ENCODE measurements at places on chromosomes 16 and 17.

- peak; percentile 85 for DNase-seq
These were observed 13.9 kb upstream of the OR1F1 start for GRCh38 chr16:3173892-3174617.

GRCh38 chr17:59427425-59427921 lies 96.0 kb downstream of the YPEL2 start:
- no peak for DNase-seq

- peak; percentile 65 for DNase-seq
These were observed 47.1 kb downstream of the VMP1 start for GRCh38 chr17:59754552-59754951.

GRCh38 chr16:58138852-58139251 lies 9.7 kb upstream of the CFAP20 start:
- DNase-seq = no peak

DNA sequence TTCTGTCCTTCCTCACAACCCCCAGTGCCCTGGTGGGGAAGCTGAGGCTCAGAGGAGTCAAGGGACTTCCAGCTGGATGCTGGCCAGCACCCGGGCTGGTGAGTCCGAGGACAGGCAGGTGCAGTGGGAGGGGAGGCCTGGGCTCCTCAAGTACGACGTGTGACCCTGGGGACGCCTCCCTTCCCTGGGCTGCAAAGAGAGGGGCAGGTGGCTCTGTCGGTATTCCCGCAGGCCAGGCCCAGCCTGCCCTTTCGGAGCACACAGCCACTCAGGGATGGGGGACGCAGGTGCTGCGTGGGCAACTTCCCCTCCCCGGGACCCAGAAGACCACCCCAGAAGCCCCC lies 33.1 kb upstream of the PVALEF start:
- no peak for DNase-seq

GRCh38 chr16:26263406-26263805 lies 571.6 kb downstream of the HS3ST4 start:
- no peak for DNase-seq

- DNase-seq = no peak
These were observed 3.3 kb upstream of the CLTC start for GRCh38 chr17:59616253-59616920.

DNA sequence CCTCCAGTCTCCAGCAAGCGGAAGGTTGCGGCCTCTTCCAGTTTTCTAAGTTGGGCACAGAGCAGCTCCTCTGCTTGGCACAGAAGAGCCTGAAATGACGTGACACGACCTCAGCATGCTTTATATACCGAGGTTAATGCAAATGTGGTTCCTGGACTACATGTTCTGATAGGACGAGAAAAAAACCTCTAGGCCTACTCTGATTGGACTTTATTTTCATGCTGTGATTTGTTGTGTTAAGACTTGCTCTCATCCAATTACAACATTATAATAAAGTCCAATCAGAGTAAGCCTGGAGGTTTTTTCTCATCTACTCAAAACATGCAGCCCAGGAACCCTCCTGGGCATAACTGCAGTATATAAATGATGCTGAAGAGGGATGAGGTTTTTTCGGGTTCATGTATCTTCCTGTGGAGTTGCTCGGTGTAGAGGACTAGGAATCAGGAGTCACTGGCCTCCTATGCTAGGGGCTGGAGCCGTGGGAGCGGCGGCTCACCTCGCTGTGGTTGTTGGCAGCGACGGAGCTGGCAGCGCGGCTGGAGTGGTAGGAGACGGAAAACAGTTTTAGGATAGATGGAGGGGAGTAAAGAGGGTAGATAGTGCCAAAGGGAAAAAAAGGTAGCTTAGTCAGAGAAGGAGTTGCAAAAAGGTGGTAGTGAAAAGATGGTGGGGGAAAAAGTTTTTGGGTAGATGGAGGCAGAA lies 878.0 kb downstream of the KCNJ18 start:
- no peak for DNase-seq

DNA sequence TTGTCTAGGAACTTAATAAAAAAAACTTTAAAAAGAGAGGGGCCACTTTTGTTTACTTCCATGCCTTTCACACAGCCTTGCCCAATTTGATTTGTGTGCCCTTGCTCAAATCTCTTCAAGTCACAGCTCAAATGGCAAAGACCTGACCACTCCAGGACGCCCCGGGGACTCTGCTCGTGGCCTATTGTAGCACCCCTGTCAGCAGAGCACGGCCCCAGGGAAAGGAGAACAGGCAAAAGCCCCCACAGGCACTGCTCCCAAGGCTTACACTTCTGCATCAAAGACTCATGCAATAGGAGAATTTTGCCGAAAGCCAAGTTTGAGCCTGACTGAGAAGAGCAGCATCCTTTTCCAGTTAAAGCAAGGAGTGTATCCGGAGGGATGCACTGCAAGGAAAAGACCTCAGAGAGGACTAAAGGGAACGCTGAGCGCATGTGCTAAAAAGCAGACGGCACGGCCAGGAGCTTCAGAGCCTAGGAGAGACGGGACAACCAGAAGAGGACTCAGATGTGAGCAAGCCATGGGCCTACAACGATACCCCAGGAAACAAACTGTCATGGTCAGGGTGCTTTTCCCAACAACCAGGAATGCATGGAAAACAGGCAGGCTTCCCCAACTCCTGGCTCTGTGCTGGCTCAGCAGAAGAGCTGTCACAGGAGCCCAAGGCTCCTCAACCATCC lies 8.2 kb downstream of the CREBBP start:
- DNase-seq = no peak

- DNase-seq = no peak
These were observed 817 bp downstream of the PSKH1 start for GRCh38 chr16:67893743-67894399.

- no peak for DNase-seq
These were observed 6.0 kb downstream of the CETP start for GRCh38 chr16:56967733-56968132.

DNA sequence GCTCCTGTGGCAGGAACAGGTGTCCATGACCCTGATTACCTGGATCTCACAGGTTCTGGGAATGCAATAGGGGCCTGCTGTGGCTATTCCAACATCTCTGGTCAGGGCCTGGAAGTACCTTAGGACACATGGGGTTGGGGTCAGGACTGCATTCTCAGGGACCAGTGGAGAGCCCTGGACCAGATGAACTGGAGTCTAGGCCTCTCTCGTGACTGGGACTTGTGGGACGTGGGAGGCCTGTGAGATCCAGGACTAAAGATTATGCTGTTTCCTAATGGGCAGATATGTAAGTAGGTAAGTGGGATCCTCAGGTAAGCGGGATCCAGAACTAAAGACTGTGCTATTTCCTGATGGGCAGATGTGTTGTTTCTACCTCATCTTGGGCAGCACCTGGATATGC lies 16.2 kb upstream of the CD300A start:
- no peak for DNase-seq

- no peak for DNase-seq
These were observed 51.3 kb upstream of the IRX6 start for GRCh38 chr16:55272744-55273143.

DNA sequence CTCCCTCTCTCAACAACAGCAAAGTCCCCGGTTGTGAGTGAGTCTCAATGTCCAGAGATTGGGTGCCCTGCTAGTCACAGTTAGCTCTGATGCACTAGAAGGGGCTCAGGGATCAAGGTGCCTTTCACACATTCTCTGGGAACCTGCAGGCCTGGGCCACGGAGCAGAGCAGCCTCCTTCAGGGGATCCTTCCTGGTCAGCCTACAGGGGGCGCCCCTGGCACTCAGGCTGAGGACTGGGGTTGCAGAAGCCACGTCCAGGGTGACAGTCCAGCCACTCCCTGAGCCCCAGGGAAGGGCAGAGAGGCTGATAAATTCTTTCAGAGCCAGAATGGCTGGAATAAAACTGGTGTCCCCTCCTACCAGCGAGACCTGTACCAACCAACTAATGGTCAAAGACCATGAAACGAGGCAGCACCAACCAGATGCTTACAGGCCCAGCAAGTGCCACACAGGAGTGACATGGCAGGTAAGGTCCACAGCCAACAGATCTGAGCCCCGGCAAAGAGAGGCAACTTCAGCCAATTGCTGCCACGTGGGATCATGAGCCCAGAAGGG lies 43.5 kb downstream of the ST3GAL2 start:
- peak; percentile 43 for DNase-seq

GRCh38 chr16:28990375-28991040 lies 5.7 kb downstream of the LAT start:
- no peak for DNase-seq

DNA sequence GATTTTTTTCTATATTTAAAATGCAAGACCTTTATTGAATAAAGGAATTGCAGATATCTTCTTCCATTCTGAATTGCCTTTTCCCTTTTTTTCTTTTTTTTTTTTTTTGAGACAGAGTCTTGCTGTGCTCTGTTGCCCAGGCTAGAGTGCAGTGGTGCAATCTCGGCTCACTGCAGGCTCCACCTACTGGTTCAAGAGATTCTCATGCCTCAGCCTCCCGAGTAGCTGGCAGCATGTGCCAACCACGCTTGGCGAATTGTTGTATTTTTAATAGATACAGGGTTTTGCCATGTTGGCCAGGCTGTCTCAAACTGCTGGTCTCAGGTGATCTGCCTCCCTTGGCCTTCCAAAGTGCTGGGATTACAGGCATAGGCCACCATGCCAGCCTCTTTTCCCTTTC lies 151.5 kb downstream of the CEP112 start:
- DNase-seq = peak; percentile 8

DNA sequence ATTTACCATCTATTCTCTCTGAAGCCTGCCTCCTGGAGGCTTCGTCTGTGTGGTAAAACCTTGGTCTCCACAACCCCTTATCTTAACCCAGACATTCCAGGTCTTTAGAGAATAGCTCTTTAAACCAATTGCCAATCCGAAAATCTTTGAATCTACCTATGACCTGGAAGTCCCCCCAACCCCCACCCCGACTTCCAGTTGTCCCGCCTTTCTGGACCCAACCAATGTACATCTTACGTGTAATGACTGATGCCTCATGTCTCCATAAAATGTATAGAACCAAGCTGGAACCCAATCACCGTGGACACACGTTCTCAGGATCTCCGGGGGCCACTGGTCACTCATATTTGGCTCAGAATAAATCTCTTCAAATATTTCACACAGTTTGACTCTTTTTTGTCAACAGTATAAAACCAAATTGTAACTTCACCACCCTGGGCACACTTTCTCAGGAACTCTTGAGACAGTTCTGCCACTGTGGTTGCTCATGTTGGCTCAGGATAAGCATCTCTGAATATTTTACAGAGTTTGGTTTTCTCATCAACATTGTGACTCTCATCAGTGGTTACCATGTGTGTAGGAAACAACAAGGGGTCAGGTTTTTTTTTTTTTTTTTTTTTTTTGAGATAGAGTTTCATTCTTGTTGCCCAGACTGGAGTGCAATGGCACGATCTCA lies 18.1 kb upstream of the DNAH17 start:
- DNase-seq = no peak

DNA sequence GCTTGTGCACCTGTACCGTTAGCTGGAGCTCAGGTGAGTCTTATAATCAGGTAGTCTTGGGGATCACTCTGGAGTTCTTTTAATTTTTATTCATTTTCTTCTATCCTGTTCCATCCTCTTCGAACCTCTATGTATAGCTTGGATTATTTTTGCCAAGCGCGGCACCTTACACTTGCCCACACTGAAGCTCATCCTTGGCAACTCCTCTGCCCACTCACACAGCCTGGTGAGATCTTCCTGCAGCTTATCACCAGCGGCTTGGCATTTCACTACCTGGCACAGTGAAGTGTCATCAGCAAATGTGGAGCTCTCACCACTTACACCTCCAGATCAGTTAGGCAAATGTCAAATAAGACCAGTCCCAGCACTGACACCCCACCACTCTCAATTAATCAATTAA lies 116.7 kb downstream of the CACNG3 start:
- no peak for DNase-seq

GRCh38 chr16:83158320-83158957 lies 531.7 kb downstream of the CDH13 start:
- DNase-seq = no peak

DNA sequence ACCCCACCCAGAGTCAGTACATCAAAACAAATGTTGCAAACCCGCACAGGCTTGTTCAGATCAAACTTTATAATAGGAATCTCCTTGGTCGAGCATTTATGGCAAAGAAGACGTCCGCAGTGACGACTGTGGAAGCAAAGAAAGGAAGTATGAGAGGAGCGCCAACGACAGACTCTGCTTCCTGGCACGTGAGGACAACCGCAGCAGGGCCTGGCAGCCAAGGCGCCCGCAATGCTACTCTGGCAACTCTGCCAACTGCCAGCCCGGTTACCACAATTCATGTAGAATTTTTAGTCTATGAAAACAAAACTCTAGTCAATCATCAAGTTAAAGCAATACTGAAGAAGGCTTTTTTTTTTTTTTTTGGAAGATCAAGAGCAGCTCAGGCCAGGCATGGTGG lies 24.8 kb downstream of the CYB5D2 start:
- DNase-seq = no peak

- no peak for DNase-seq
These were observed 26.5 kb downstream of the HELZ start for GRCh38 chr17:67218385-67218950.

DNA sequence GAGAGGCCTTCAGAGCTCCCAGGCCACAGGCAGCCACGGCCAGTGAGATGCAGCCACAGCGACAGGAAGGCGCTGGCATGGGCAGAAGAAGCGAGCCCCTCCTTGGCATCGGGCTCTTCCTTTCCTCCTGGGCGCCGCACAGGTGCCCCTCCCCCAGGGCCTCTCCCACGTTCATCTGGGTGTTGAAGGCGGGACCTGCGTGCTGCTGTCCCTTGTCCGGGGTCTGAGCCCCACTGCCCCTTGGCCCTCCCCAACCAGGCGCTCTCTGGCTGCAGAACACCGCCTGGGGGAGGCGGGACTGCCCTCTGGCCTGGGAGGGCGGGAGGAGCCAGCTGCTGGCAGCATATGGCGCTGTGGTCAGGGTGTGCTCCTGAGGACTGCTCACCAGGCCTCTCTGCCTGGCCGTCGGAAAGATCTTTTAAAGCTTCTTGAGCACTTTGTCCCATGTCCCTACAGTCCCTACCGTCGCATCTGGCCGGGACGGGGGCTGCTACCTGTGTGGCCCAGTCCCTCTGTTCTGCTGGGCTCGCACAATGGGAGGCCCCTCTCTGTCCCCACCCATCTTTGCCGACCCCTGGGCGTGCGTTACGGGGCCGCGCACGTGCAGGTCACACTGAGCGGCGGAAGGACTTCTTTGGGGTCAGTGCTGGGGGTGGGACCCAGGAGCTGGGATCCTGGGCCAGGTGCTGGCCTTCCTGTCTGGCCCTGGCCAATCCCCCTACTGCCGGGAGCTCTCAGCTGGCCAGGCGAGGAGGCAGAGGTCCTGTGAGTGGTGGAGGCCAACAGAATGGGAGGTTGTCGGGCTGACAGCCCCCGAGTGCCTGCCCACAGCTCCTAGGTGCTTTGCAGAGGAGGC lies 1.7 kb downstream of the SLC25A10 start:
- peak; percentile 35 for DNase-seq
